ENCODE measurements at places on chromosomes 7 and 10.
A peak's percentile ranks its signal among the peaks of the same experiment; 100 is the strongest.

- DNase-seq = no peak
These were observed 91.6 kb downstream of the GLCCI1 start for GRCh38 chr7:8060241-8060640.

GRCh38 chr10:119945805-119946204, 53.3 kb downstream of the SEC23IP start:
- DNase-seq = no peak

DNA sequence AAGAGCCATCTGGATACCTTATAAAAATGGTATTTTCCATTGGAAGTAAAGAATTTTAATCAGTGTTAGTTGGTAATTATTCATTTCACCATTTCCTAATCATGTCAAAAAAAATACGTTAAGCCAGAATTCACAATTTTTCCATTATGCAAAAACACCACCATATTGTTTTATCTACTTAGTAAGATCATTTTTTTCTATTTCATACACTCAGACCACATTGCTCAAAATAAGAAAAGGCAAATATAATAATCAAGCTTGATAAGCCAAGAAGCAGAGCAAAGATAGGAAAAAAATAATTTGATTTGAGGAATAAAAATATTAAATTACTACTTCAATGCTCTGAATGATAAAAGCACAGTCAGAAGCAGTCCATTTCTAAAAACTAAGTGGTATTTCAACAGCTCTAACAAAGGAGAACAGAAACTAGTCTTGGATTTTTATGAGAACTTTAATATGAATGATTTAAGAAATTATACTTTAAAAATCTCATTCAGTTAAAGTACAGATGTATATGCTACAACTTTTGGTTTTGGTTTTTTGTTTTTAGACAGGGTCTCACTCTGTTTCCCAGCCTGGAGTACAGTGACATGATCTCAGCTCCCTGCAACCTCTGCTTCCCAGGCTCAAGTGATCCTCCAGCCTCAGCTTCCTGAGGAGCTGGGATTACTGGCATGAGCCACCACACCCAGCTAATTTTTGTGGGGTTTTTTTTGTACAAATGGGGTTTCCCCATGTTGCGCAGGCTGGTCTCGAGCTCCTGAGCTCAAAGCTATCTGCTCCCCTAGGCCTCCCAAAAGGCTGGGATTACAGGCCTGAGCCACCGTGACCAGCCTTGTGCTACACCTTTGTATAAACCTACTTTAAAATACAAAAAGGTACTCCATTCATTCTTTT, 46.6 kb downstream of the LRRN3 start:
- peak; percentile 4 for DNase-seq

- no peak for DNase-seq
These were observed 35.8 kb upstream of the BHLHA15 start for GRCh38 chr7:98175260-98175940.

GRCh38 chr7:32048970-32049491, 21.2 kb downstream of the PDE1C start:
- DNase-seq = no peak

DNA sequence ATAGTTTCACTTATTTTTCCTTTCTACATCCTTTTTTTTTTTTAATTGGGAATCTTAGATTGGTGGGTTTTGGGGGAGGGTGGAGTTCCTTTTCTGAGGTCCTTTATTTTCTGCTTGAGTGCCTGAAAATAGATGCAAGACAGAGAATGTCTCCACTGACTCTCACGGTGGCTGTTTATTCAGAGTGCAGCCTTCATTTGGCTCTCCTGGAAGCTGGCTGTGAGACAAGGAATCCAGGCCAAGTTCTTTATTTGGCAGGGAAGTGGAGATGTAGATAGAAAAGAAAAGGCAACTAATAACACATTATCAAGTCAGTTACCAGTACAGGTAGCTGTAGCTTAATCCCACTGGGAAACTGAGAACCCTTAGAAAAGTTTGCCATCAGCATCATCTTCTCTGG, 118.6 kb downstream of the CNTNAP2 start:
- DNase-seq = no peak

GRCh38 chr10:59362959-59363381, 621 bp upstream of the FAM13C start:
- DNase-seq = no peak

DNA sequence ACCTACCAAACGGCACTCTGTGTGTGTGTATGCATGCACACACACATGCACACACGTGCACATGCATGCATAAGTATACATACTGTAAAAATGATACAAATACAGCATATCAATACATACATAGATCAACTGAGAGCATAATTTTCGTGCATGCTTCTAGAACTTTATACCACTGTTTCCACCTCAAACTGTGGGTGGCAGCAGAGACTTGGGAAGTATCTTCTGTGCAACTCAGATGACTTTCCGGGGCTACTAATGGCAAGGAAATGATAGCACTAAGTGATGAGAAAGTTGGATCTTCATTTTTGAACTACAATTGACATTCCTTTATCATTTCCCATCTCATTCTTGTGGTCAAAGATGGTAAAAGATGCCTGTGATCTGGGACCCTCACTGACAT, 570.7 kb downstream of the REEP3 start:
- no peak for DNase-seq

DNA sequence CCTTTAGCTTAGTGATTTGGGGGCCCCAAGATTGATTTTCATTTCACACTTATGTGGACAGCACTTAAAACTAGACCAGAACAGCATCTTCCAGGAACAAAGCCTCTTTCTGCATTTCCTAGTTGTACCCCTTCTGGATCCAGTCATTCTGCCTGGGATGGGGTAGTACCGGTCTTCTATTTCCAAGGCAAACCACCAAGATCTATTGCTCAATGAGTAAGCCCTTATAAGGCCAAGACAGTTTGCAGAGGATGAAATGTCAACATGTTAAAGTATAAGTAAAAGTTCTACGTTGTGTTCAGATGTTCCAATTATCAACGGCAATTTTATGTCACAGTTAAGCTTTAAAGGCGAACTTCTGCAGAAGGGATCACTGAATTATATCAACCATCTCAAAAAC, 106.9 kb upstream of the ZNF746 start:
- DNase-seq = no peak

GRCh38 chr10:45580371-45581215, 92.0 kb downstream of the ZFAND4 start:
- no peak for DNase-seq

DNA sequence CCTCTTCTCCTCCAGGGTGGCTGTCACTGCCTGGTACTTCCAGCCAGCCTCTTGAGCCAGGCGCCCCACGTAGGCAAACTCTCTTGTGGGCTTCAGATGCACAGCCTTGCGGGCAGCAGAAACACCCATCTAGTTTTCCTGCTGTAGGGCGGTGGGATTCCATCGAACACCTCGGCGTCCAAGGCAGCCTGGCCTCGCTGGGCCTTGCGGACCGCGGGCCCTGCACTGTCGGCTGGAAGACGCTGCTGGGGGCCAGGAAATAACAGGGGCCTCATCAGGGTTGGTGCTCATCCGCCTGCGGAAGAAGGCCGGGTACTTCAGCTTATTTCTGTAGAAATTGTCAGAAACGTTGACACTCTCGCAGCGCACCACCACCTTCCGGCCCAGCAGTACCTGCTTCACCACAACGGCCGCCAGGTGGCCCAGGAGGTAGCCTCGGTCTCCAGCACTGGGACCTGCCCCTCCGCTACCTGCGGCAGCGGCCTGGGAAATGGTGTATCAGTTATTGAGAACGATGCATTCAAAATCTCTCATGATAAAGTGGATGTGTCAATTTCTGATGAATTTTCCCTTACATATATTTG, 61.1 kb downstream of the WDFY4 start:
- DNase-seq = no peak

DNA sequence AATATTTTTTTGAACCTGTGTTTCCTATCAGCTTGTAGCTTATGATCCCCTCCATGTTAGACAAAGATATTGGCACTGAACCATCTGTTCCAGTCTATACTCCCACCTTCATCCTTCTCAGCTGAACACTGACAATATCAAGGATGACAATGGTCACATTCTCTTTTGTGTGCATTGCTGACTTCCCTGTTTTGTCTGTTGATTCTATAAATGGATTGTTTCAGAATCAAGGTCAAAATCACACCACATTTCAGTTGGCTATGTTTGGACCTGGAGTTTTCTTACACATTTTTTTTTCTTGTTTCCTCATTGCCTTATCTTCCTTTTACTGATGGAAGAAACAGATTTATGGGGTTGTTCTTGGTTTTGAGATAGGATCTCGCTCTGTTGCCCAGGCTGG, 11.3 kb upstream of the SMURF1 start:
- DNase-seq = no peak

Measured in CD4-positive, alpha-beta T cell treated with Interferon alpha-2 for 1 hour (primary cell).